ENCODE measurements at places on chromosomes 4 and X.

DNA sequence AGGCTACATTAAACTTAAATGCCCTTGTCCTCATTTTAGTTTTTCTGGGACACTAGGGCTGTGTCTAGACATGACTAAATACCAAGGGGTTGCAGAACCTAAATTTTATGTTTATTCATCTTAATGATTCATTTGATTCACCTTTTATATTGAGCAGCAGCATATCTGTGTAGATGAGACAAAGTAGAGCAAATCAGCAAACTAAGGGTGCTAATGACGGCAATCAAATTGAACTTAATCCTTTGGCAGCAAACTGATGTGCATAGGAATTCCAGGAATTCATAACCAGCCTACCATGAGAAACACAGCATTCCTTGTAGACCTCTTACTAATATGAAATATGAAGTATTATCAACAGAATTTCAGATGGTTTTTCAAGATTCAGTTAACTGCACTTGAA is 25.1 kb downstream of the EPHA5 start:
- no peak for DNase-seq

GRCh38 chrX:133786382-133786781 is 199.0 kb downstream of the GPC3 start:
- DNase-seq, result no peak

DNA sequence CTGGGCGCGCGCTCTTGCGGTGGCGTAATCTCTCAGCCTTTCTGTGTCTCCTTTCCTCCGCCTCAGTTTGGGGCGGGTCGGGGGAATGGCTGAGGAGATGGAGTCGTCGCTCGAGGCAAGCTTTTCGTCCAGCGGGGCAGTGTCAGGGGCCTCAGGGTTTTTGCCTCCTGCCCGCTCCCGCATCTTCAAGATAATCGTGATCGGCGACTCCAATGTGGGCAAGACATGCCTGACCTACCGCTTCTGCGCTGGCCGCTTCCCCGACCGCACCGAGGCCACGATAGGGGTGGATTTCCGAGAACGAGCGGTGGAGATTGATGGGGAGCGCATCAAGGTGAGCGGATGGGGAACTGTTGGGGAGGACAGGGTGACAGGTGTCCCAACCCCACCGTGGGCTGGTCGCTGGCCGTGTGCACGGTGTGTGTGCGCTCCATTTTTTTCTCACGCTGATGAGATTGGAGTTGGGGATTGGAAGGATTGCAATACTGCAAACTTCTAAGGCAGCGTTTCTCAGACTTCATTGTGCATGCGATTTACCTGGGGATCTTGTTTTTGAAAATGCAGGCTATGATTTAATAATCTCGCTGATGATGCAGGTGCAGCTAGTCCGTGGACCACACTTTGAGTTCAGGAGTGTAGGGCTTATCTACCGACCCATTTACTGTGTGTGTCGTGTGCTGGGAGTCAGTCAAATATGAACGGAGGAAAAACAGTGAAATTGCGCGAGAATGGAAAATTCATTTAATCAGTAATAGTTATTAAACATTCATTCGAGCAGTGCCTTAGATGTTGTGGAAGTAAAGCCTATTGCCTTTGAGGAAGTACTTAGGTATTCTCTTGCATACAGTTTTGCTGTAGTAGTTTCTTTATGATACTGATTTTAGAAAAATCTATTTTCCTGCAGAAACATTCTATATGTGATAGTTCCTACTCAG is at the start of gene RAB33B:
Gene RAB33B, plus strand, starts transcription at position 11 of the 935 bp plus-strand sequence. Its CDS starts 75 bp downstream, at position 86.
- no peak for DNase-seq

GRCh38 chr4:573122-573892 is 2.8 kb downstream of the TMEM271 start:
- DNase-seq, result no peak

- no peak for DNase-seq
Observed at GRCh38 chr4:145818011-145818410, 120.6 kb downstream of the ZNF827 start.
